ENCODE measurements at places on chromosomes 16 and 17.

DNA sequence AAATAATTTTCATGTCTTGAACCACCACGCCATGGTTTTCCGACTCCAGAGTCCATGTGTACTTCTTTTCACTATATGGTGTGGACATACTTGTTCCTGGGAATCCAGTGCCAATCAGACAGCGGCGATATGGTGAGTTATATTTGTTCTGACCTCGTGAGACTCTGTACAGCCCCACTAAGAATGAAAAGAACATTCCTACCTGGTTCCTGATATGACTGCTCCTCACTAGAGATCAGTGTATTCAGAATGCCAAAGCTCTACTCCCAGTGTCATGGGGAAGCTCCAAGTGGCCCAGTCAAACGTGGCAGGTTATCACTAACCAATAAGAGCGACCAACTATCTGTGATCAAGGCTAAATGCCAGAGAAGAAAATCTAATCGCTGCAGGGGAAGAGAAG, 6.1 kb downstream of the C16orf46 start:
- DNase-seq, result no peak

DNA sequence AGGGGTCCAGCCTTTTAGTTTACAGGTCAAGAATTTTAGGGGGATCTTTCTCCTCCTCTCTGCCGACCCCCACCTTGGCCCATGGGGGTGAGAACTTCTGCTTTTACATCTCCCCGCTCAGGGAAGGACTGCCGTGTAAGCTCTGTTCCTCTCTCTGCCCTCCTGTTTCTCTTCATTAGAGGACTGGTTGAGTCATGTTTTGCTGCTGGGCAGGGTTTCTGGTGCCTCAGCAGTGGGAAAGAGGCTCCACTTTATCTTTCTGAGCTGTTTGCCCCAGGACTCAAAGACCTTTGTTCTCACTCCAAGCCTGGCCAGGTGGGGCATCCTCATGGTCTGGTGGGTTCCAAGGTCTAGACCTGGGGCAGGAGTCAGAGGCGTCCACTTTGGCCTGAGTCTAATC, 93.0 kb downstream of the UTP18 start:
- no peak for DNase-seq

GRCh38 chr17:61251939-61252865, 147.4 kb upstream of the TBX2 start:
- no peak for DNase-seq

GRCh38 chr16:87661561-87661960, 59.3 kb downstream of the JPH3 start:
- no peak for DNase-seq

- DNase-seq, result no peak
Observed at GRCh38 chr17:7029096-7029495, 6.2 kb downstream of the BCL6B start.

DNA sequence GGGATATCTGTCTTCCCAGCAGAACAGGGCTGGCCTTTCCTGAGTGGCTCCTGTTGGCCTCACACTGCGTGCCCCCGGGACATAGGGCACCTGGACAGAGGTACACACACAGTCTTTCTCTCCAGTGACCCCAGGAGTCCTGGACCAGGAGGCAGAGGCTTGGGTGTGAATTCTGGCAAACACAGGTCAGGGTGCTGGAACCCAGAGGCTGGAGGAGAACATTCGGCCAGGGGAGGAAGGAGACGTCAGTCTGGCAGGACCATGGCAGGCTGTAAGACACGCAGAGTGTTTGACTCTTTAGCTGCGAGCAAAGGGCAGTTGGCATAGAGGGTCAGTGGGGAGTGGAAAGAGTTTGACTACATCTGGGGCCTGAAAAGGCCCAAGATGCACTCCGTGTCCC, 4.1 kb upstream of the TVP23A start:
- DNase-seq, result no peak

DNA sequence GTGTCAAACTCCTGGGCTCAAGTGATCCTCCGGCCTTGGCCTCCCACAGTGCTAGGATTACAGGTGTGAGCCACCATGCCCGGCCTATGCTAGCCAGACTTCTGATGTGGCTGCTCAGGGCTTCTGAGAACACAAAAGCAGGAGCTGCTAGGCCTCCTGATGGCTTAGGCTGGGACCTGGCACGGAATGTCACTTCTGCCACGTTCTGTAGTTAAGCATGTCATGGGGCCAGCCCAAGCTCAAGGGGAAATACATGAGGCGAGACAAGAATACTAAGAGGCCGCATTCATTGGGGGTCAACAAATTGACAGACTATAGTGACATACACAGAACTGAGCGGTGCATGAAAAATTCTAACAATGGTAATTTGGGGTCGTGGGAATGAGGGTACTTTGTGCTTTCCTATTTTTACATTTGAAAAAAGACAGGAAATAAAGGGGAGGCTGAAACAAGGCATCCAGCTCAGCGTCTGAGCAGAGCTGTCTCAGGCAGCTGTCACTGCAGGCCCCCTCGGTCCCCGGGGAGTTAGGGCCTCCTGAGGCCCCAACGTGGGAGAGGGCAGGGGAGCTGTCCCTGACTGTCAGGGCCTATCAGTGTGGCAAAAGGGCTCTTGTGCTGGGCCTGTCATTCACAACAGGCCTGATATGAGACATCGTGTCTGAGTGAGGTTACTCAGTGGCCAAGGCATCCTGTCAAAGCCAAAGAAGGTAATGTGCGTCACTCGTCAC, 26.4 kb downstream of the CFAP20 start:
- no peak for DNase-seq

DNA sequence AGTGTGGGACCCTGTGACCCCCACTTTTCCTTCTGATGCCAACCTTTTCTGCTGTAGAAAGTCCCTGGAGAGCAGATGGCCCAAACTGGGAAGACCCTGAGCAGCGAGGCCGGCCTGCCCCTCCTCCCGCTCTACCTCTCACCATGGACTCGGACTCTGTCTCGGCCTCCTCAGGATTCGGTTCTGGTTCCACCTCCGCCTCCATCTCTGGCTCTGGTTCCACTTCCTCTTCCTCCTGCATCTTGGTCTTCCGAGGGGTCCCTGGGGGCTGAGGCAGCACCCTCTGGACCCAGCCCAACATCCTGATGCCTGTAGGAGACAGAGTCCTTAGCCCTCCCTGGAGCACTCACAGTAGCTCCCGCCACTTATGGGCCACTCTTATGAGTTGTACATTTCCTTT, 3.9 kb downstream of the CNGB1 start:
- no peak for DNase-seq

- DNase-seq, result no peak
Observed at GRCh38 chr16:2829501-2830354, at the start of gene ZG16B. TSS of gene ZG16B (plus strand) at chr16:2830303. CDS start at chr16:2830442, 139 bp downstream.

GRCh38 chr16:70495425-70496182, 27.8 kb downstream of the COG4 start:
- DNase-seq, result no peak

- no peak for DNase-seq
Observed at GRCh38 chr17:79508291-79508716, 102.5 kb downstream of the RBFOX3 start.

- no peak for DNase-seq
Observed at GRCh38 chr17:11628374-11628773, 30.1 kb downstream of the DNAH9 start.

- DNase-seq, result no peak
Observed at GRCh38 chr16:78352184-78352583, 252.7 kb downstream of the WWOX start.

- DNase-seq, result no peak
Observed at GRCh38 chr17:31167111-31167510, 72.3 kb downstream of the NF1 start.

DNA sequence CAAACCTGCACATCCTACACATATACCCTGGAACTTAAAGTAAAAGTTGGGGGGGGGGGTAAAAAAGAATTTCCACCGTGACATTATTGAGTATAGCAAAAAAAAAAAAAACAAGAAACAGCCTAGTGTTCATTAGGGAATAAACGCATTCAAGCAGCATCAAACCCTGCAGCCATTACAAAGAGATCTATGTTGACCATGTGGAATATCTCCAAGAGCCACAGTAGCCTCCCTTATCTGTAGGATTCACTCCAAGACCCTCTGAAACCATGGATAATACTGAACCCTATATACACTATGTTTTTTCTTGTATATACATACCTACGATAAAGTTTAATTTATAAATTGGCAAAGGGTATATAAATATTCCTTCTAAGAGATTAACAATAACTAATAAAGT, 5.6 kb upstream of the BIRC5 start:
- no peak for DNase-seq

DNA sequence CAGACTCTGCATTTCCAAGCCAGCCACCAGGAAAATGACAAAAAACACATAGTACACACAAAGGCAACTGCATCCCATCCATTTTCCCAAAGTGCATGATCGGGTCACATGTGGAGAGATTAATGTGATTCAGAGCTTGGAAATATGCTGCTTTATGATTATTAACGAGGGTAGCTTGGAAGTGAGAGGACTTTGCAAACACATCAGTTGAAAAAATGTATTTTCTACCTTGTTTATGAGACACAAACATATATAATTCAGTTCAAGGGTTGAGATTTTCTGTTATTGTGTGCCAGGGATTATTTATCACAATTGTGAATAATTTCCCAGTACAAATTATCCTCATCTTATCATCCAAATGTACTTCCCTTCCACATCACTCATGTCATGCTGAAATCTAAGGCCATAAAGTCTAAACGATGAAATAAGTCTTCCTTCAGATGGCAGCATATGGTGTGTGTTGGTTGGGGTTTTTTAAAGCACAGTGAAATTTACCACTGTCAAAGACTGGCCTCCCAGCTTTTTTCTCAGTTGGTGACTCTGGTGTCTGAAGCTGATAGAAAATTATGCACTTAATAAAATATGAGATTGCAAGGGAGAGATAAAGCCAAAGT, 104.7 kb upstream of the ADAMTS18 start:
- no peak for DNase-seq

- DNase-seq, result no peak
Observed at GRCh38 chr16:49022351-49022963, 259.2 kb downstream of the CBLN1 start.

GRCh38 chr16:66224186-66224585, 142.3 kb upstream of the CDH5 start:
- DNase-seq, result no peak

- DNase-seq, result no peak
Observed at GRCh38 chr16:724188-725040, 1.8 kb downstream of the CCDC78 start.

DNA sequence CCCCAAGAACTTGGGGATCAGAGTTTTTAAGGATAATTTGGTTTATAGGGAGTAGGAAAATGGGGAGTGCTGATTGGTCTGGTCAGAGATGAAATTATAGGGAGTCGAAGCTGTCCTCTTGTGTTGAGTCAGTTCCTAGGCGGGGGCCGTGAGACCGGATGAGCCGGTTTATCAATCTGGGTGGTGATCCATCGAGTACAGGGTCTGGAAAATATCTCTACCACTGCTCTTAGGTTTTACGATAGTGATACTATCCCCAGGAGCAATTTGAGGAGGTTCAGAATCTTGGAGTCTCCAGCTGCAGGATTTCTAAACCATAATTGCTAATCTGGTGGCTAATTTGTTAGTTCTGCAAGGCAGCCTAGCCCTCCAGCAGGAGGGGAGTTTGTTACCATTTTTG, 403.4 kb downstream of the CDH11 start:
- no peak for DNase-seq

GRCh38 chr16:11257131-11257938, 1.3 kb upstream of the SOCS1 start:
- DNase-seq, result no peak

GRCh38 chr17:73005360-73005759, 87.1 kb downstream of the SLC39A11 start:
- no peak for DNase-seq

- DNase-seq, result no peak
Observed at GRCh38 chr16:1132431-1132830, 20.5 kb upstream of the CACNA1H start.

- DNase-seq, result no peak
Observed at GRCh38 chr16:84410361-84411138, 42.2 kb downstream of the ATP2C2 start.

DNA sequence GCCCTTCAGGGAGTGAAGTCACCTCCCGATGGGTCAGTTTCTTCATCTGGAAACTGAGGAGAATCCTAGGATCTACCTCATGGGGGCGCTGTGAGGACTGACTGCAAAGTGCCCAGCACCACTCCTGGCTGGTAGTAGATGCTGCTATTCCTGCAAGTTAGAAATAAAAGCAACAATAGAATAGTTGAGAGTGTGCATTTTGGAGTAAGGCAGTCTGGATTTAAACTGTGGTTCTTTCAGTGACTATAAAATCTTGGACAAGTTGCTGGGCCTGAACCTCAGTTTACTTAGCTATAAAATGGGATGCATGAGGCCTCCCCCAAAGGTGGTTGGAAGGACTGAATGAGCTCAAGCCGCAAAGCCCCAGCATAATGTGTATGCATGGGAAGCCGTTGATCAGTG, 70.6 kb downstream of the CYB5B start:
- no peak for DNase-seq

GRCh38 chr16:89077076-89077475, 16.6 kb upstream of the ACSF3 start:
- no peak for DNase-seq

DNA sequence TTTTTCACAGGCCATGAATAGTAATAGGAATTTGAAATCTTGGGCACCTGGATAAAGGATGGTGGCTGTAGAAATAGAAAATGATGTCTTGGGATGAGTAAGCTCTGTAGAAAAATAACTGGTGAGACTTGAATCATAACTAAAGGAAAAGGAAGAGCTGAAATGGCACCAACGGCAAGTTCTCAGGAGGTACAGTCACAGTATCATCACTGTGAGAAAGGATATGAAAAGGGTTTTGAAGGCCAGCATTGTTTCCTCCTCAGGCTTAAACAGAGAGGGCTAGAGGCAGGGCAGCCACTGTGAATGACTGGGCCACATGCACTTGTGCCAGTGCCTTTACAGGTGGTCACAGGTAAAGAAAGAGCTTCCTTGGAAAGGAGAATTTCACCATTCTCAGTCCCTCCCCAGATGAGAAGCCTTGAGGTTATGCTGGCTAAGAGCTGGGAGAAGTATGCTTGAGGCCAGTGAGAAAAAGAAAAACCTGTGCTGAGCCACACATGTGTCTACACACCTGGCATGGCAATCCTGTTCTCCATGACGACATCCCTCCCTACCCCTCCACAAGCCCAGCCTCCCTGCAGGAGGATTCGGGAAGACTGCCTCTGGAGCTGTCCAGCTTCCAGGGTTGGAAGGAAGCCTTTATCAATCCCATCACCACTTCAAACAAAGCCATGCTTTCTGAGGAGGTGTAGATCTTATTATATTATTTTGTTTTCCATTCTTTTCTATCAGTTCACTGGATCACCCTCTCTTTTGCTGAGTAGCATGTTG, 3.8 kb upstream of the ANKFN1 start:
- DNase-seq, result no peak

DNA sequence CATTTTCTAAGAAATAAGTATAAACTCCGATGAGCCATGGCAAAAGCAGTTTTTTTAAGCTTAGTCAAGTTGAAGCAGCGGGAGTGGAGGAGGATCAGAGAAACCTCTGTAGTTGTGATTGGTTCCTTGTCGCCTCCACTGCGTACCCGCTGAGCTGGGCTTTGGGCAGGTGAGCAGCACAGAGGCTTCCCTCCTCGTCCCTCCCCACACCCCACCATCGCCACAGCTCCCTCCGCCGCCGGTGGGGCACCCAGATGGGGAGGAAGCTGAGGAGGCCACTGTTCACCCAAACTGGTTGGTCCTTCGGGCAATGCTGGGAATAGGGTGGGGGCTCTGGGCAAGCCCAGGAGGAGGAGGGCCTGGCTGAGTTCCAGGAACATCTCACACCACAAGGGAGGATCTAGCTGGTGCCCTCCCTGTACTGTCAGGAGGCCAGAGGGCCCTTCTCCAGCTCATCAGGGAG, 5.2 kb upstream of the MRPL38 start:
- no peak for DNase-seq

GRCh38 chr17:38896346-38896954, 26.6 kb downstream of the LASP1 start:
- no peak for DNase-seq

- DNase-seq, result no peak
Observed at GRCh38 chr17:29583324-29584248, 5.9 kb downstream of the GIT1 start.

Measured in stimulated activated CD8-positive, alpha-beta memory T cell treated with anti-CD3 and anti-CD28 coated beads, Interleukin-15, amount 100 ng/mL, for 24 hours (primary cell).